Mucosa of gallbladder (tissue), 1 donor: ENCODE measurements at places on chromosomes 13 and 19.

DNA sequence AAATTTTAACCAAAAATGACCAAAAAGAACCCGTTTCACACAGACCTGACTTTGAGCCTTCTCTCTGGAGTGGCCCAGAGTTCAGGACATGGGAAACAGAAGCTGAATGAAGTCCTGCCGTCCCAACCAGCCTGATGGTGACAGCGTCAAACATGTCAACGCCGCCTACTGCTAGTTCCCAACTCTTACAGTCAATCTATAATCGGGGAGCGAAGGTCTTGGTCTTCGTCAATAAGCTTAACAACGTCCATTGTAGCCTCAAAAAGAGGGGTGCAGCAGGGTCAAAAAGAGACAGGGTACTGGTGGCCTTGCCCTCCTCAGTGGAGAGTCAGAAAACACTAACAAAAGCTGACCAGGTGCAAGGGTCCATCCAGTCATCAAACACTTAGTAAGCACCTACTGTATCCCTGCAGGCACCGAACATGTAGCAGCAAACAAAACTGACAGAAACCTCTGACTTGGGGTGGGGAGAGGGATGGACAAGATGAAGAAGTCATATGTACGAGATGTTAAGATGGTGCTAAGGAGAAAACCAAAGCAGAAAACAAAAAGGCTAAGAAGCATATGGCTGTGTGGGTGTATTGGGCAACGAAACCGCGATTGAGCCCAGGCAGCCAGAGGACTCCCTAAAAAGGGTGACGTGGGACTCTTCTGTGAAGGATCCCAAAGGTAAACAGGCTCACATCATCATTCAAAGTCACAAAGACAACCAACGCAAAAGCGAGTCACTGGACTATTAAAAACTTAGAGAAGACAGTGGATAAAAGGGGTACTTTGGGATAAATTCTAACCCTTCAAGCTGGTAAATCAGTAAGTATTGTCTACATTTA lies 12.0 kb downstream of the MLLT1 start:
- DNase-seq: no peak

- DNase-seq: no peak
Measured at GRCh38 chr13:44648392-44649103, 72.4 kb upstream of the TSC22D1 start.

- DNase-seq: no peak
Measured at GRCh38 chr13:90362707-90363106, 984.8 kb upstream of the MIR17HG start.

DNA sequence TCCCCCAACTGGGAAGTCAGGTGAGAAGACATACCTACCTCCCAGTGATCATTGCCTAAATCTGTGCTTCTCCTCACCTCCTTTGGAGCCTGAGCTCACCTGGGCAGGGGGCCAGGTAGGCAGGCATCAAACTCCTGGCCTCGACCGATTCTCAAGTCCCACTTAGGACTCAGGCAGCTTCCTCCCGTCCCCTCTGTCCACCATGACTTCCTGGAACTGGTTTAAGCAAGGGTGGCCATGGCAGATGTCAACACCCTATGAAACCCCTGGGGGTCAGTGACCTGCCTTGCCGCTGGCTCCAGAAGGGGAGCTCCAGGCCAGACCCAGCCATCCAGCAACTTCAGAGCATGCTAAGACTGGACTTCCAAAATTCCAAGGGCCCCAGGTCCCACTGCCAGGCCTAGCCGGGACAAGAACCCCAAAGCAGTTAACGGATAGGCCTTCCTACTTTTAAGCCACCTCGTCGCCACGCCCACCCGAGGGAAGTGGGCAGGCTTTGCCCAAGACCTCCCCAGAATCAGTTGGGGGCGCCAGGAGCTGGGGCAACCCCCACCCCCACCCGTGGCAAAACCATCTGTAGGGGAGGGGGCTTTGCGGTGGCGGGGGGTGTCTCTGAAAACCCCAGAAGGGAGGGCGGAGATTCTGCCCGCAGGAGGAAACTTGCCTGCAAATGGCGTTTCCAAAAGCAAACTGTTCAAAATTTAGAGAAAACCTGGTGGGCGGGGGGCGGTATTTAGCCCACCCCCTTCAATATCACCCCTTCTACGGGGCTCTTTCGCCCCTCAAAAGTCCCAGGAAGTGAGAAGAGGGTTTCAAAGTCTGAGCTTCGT lies 657 bp downstream of the PLIN3 start:
- DNase-seq: peak; percentile 51

DNA sequence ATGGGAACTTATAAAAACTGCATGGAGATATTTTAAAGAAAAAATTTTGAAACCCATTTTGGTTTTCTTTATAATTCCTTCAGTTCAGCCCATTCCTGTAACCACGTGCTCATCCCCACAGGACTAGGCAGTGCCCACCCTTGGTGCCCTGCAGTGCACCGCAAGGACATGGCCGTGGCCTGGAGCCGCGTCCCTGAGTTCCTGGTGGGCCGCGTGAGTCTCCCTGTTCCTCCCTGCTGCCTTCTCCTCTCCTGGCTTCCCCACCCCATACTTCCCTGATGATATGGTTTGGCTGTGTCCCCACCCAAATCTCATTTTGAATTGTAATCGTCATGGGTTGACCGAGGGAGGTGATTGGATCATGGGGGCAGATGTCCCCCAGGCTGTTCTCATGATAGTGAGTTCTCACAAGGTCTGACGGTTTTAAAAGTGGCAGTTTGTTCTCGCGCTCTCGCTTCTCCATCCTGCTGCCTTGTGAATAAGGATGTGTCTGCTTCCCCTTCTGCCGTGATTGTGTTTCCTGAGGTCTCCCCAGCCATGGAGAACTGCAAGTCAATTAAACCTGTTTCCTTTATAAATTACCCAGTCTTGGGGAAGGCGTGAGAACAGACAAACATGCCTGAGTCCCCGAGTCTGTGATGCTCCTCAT lies 31.6 kb upstream of the TFDP1 start:
- peak; percentile 10 for DNase-seq

DNA sequence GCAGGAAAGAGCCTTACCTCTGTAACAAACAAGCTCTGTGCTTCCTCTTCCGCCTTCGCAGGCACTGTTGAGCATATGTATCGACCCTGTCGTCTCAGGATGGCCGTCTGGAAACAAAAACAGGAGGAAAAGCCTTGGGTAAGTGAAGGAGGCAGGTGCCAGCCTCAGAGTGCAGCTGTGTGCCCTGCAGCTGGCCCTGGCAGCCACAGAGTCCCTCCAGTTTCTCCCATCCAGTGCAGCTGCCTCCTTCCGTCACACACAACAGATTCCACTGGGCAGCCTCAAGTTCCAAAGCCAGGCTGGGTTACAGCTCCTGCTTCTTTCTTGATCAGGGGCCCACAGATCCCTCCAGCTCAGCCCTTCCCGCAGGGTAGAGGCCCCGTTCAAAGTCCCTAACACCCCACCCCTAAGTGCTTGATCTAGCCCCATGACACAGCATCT lies 47.7 kb downstream of the DOCK9 start:
- DNase-seq: peak; percentile 37

GRCh38 chr13:98297051-98297450 lies 120.0 kb upstream of the RNF113B start:
- DNase-seq: no peak

DNA sequence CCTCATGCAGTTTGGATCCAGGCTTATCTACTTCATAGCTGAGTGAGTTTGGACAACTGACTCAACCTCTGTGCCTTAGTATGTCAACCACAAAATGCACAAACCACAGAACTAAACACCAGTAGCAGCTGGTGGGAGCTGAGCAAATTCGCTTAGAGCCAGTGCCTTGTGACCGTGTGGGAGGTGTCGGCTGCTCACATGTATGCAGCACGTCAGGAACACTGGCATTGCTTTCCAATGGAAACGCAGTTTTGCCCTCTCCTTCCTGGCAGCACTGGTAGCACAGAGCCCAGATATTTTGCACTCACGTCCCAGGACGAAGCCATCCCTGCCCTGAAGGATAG lies 8.3 kb upstream of the NTN5 start:
- DNase-seq: no peak

- DNase-seq: no peak
Measured at GRCh38 chr13:103164251-103164650, 98.0 kb upstream of the SLC10A2 start.

DNA sequence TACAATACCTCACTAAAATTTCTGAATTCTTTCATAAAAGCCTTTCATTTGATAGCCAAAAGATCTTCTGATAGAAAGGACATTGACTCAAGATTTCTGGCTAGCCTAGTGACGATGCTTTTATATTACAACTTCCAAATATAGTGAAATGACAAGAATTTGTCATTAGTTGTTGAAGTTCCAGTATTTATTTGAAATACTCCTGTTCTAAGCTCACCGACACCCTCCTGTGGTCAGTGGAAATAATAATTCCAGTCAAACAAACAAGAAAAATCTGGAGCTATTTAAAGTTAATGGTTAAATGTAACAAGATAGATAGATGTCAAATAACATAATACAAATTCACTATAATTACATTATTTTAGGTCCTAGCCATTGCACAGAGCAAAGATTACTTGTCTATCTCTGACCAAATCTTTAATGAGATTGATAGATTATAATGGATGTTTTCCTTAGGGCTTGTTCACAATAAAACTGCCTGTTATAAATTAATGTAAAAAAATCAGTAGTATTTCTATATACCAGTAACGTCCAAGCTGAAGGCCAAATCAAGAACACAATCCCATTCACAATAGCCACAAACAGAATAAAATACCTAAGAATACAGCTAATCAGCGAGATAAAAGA lies 195.5 kb downstream of the RGCC start:
- DNase-seq: peak; percentile 21

- DNase-seq: no peak
Measured at GRCh38 chr19:45554481-45554880, 30.1 kb downstream of the OPA3 start.

GRCh38 chr19:5335593-5335992 lies 5.0 kb downstream of the PTPRS start:
- no peak for DNase-seq

DNA sequence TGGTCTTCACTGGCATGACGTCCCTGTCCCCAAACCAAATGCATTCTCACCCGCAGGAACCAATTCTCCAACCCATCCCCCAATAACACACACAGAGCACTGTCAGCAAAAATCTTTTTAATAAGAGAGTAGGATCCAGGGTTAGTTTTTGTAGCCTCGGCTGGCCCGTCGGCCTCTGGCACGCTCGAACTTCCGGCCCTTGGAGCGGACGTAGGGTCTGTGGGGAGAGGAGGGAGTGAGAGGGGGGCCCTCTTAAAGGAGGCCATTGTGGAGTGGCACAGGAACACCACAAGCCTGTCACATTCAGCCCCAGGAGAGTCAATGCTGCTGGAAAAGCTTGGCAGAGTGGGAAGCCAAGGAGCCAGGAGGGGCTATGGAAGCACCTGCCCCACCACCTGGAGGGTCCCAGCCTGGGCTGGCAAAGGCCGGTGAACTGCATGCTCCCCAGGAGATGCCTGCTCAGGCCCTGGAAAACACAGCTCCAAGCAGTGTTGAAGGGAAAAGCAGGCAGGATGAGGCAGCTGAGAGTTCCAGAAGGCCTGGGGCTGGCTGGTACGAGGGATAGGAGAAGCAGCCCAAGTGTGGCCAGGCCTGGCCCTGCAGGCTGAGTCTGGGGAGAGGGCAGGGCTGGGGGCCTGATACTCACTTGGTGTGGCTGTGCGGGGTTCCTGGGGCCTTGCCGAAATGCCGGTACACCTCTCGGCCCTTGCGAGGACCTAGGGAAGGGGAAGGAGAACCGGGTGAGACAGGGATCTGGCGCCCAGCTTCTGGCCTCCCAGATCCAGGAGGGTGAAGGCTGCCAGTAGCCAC lies 560 bp upstream of the FAM83E start:
- DNase-seq: no peak

DNA sequence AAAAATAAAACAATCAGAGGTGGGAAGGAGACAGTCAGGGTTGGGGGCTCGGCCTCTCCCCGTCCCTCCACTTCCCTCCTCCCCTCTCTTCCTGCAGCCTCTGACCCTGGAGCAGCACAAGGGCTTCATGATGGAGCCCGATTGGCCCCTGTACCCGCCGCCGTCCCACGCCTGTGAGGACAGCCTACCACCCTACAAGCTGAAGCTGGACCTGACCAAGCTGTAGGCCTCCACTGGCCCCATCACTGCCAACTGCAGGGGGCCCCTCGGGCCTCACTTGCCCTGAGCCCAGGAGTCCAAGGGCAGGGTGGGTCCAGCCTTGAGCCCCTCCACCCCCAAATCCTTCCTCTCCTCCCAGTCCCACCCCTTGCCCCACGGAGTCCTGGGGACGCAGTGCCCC lies 7.6 kb downstream of the TMEM59L start:
- DNase-seq: no peak

DNA sequence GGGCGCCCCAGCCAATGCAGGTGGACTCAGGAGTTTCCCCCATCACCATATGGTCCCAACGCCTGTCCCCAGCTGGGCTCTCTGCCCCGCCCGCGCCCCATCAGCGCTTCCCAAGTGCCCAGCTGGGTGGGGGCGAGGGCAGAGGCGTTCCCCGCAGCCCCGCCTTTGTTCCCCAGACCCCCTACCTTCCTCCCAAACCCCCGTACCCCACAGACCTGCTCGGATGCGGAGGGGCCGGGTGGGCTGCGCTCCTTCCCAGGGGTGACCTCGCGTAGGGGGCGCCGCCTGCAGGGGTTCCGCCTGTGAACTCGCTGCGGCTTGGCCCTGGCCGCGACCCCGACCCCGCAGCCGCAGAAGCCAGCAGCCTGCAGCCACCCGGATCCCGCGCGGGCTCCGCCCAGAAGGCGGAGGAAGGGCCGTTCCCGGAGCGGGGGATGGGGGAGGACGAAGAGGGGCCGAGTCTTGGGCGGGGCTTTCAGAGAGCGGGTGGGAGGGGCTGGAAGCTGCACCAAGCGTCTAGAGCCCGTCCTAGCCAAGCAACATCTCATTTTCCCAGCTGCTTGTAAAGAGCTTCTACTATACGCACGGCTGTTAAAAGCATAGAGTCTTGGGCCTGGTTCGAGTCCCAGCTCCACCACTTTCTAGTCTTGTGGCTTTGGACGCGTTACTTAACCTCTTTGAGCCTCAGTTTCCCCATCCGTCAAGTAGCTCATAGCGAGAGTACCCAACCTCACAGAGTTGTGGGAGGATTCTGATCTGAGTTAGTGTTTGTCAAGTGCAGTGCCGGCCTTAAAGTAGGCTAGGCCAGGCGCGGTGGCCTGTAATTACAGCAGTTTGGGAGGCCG lies at the start of gene RAB3D:
TSS of gene RAB3D (minus strand) at position 404 of the 845 bp plus-strand sequence. CDS start 2,258 bp downstream, outside the sequence.
- peak; percentile 92 for DNase-seq

DNA sequence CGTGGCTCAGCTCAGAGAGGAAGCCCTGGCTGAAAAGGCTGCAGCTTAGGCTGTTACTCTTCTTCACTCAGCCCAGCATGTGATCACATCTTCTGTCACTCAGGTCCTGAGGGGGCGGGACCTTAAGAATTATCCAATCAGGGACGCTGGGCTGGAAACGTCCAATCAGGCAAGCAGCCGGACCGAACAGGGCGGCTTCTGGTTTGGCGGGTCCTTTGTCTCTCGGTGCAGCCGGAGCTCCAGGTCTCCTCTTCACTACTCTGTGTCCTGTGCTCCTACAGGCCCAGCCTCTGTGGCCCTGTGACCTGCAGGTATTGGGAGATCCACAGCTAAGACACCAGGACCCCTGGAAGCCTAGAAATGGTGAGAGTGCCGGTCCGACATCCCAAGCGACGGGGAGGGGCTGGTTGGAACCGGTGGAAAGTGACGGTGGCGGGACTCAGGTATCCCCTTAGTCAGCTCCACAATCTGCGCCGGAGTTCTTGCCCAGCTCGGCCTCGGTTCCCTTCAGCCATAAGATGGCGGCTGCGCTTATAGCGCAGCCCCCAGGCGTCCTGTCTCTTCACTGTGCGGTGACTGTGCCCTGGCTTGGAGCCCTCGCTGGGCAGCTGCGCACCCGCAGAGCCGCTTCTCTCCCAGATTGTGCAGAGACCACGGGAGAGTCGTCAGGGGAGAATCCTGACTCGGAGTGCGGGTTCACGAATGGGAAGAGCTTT lies at the start of gene ZNF93:
TSS of gene ZNF93 (plus strand) at position 218 of the 716 bp plus-strand sequence. CDS start at position 361, 143 bp downstream.
- DNase-seq: peak; percentile 98

- DNase-seq: no peak
Measured at GRCh38 chr13:47869776-47870175, 131.3 kb downstream of the SUCLA2 start.
